ENCODE measurements at places on chromosomes 16 and 17.

GRCh38 chr17:77882481-77883212 lies 75.9 kb upstream of the TNRC6C start:
- DNase-seq = no peak

GRCh38 chr17:142102-142661 lies 4.8 kb downstream of the SCGB1C2 start:
- DNase-seq = peak; percentile 5

GRCh38 chr17:50129728-50130558 lies at the start of gene SAMD14:
Gene SAMD14, minus strand, starts transcription at chr17:50130160. Its CDS starts 5,201 bp downstream, at chr17:50124959.
- peak; percentile 53 for DNase-seq

DNA sequence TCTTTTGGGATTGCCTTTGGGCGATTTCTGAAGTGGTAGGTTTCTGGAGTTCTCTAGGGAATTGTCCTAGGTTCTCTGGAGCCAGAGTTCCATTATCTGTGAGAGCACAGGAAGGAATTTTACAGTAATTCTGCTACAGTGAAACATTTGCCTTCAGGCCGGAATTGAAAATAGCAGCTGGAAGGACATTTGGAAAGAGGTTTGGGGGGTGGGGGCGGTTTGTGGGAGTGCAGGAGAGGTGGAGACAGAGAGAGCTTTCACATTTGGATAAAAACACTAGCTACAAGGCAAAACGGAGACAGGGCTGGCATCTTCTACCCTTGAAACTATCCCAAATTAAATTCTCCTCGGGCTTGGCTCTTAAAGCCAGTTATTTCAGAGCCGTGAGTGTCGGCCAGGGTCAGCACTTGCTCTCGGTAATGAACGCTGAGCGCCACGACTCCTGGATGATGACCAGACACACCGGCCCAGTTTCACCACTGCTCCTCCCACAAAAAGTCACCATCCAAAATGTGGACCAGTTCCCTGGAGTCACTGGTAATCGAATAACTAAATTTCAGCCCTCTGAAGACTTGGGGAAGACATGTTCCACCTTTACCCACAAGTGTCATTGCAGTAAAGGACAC lies 67.7 kb upstream of the TANC2 start:
- DNase-seq = no peak

DNA sequence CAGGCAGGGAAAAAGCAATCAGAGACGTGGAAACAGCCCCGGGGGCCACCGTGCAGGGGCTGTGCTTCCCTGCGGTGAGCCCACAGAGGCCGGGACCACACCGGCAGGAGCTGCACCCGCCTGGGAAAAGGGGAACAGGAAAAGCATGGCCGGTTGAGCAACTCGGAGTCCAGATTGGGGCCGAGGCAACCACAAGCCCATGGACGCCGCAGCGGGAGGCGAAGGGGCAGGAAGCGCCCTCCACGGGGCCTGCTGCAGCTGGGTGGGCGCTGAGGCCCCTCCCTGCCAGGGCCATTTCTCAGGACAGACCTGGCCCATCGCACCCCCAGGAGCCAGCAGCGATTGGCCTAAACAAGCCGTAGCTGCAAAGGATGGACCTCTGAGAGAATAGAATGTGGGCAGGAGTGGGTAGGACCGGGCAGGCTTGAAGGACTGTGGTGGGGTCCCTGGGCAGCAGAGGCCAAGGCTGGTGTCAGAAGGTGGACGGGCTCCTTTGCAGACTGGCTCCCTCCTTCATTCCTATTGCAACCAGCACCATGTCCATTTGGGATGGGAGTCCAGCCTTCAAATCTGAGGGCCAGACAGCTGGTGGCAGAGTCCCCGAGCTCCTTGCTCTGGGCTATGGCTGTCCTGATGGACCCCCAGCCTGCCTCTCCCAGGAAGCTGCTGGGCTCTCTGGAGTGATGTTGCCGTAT lies 30.4 kb downstream of the COX4I1 start:
- no peak for DNase-seq

DNA sequence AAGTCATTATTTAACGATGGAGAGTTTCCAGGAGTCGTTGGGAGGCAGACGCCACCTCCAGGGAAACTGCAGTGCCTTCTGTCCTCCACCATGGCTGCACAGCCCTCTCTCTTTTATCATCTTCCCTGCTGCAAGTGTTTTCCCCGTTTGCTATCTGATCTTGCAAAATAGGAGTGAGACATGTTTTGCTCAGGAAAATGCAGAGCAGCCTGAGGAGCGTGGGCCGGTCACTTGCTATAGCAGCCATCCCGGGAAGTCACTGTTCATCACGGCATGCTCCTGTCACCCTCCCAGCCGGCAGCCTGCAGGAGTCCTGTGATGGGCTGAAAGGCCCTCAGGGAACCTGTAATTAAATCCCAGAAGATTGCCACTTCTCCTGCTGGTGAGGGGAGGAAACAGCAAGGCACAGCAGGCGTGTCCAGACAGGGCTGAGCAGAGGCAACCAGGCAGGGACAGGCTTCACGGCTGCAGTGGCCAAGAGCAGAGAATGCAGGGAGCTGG lies 143.1 kb downstream of the GSG1L start:
- DNase-seq = peak; percentile 38

GRCh38 chr16:17367923-17368322 lies 102.8 kb downstream of the XYLT1 start:
- peak; percentile 45 for DNase-seq

DNA sequence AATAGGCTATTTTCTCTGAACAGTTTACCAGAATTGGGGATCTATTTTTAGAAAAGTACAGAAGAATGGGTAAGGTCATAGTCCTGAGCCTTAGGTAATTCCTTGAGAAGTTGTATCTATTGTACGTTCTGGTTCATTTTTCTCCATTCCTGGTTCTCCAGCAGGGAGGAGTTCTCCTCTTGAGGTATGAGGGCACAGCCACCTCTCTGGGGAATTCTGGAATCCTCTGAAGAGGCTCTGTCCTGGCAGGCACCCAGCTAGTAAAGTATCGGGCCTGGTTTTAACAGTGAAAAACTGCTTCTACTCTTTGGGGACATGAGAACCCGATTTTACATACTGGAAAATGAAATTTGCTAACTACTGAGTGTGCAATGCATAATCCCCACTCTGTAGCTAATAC lies 19.6 kb upstream of the PMFBP1 start:
- no peak for DNase-seq

GRCh38 chr16:85137323-85138072 lies 25.2 kb upstream of the CIBAR2 start:
- DNase-seq = peak; percentile 48

- no peak for DNase-seq
Measured at GRCh38 chr17:57911834-57912673, 43.2 kb downstream of the CUEDC1 start.

- no peak for DNase-seq
Measured at GRCh38 chr16:17526956-17527937, 56.5 kb upstream of the XYLT1 start.

- DNase-seq = no peak
Measured at GRCh38 chr16:10493276-10493675, 87.1 kb downstream of the EMP2 start.

- DNase-seq = no peak
Measured at GRCh38 chr17:75549246-75550138, 24.0 kb downstream of the LLGL2 start.

GRCh38 chr16:71357681-71358080 lies 842 bp upstream of the CALB2 start:
- no peak for DNase-seq

DNA sequence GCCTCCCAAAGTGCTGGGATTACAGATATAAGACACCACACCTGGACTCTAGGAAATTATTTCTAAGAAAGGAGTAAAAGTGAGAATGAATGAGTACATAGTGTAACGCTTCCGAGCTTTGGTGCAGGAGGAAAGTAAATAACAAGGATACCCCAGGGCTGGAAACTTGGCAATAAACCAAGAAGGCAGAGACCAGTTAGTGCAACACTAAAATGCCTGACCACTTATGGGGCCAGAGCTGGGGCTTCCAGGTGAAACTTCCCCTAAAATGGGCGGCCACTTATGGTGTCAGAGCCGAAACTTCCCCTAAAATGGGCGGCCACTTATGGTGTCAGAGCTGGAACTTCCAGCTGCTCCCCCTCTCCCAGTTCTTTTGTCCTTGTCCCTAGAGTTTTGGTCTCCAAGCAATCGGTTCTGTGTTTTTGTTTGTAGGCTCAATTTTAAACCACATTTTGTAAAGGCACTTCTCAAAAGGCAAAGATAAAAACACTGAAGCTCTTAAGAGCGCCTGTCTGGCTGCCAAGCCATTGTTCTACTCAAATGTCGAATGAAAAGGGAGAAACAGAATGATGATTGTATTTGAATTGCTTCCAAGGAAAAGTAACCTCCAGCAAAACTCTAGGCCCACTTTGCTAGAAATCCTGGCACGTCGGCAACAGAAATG lies 63.9 kb downstream of the NXN start:
- no peak for DNase-seq

DNA sequence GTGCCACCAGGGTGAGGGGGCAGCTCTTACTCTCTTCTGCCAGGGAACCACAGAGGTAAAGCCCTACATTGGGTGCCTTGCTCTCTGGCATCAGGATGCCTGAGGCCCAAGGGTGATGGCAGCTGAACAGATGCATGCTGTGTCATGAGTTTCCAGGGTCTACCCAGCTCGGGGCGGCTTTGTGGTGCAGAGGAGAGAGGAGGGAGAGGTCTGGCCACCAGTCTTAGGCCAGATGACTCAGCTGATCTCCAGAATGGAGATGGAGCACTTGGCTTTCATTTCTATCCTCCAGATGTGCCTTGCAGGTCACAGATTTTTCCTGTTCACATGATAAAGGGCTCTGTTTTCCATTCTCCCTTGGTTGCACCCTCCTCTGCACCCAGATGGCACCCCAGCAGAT lies 23.6 kb upstream of the USP22 start:
- no peak for DNase-seq

DNA sequence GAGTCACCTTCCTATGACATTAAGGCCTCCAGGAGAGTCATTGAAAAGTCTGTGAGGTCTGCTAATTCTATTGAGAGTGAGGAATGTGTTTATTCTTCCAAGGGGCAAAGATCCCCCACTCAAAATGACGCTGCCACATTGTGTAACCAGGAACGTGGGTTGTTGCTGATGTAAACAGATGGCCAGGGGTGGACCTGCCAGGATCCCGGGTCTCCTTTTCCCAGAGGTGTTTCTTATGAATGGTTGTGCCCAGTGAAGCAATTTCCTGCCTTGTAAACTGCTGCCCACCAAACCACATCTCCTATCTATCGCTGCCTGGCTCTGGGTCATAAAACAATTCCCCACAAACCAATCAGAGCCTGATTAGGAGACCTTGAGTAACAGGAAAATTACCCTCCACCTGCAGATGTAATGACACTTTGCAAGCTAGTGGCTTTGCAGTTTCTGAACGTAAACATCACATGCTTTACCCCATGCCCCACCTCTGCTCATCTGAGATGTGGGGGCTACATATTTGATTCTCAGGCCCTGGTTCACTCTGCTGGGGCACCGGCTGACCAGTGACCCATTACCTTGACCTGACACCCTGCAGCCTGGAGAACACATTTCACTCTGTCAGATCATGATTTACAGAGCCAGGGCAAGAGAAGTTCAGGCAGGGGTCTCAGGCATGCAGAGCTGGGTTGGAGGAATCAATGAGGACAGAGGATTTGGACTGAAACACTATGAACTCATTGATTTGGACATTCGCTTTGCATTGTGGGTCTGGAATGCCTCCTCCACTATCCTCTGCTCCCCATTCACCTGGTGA lies 33.1 kb upstream of the DDX52 start:
- no peak for DNase-seq

- DNase-seq = no peak
Measured at GRCh38 chr17:48595278-48595999, 1.9 kb upstream of the HOXB5 start.

GRCh38 chr16:619476-620100 lies 11.2 kb upstream of the WFIKKN1 start:
- DNase-seq = no peak

DNA sequence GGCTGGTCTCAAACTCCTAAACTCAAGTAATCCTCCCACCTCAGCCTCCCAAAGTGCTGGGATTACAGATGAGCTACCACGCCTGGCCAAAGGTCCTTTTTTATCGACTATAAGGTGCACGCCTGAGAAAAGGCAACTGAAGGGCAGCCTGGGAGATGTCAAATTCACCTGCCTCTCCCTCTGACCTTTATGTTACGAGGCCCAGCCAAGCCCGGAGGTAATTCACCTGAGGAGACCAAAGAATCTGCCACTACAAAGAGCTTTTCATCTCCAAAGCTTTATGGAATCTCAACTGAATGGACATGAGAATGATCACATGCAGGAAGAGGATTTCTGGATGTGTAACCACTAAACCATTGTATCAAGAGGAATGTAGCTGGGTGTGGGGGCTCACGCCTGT lies 37.2 kb downstream of the LYRM1 start:
- DNase-seq = no peak

DNA sequence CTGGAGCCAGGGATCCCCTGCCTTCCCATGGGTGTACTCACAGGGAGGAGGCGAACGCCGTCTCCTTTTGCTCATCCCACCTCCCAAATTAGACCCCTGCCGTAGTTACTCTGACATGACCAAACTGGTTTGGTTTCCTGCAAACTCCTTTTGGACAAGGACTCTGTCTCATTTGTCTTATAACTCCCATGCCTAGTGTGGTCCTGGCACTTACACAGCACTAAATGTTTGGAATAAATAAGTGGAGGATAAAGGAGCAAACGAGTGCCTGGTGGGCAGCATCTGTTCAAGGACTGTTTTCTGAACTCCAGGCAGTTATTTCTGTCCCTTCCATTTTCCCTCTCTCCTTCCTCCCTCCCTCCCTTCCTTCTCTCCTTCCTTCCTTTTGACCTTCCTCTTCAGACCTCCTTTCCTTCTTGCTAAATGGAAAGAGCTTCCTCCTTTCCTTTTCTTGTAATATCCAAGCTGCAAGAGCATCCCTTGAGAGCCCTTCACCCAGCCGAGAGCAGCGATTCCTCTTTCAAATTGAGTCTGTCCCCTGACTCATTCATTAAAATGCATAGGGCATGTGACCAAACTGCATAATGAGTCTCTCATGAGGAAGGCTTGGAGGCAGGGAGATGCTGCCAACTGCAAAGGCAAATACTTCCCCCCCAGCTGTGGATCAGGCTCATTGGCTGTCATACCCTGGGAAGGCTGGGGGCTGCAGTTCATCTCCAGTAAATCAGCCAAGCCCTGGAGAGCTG lies 36.8 kb downstream of the CHD9 start:
- DNase-seq = peak; percentile 28

DNA sequence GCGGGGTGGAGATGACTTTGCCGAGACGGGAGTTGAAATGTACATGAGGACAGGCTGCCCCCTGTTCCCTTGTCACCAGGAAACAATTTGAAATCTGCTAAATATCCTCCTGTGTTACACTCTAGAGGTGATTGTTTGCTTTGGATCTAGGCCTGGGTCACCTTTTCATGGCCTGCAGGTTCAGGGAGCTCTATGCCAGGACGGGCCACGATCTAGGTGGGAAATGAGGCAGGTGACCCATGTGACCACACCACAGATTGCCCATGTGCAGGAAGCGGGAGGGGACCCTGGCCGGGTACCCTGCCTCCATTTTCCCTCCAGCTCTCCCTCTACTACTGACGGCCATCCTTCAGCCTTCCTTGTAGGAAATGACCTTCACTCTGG lies 43.4 kb downstream of the MEAK7 start:
- DNase-seq = no peak

GRCh38 chr17:29593591-29594518 lies 923 bp downstream of the ANKRD13B start:
- DNase-seq = no peak
